NCI-H1105 (cell line): ENCODE measurements at places on chromosomes 12 and 14.

- no peak for DNase-seq
These were observed 21.0 kb upstream of the ITPR2 start for GRCh38 chr12:26854031-26854390.

- DNase-seq, result no peak
These were observed 40.3 kb downstream of the EVL start for GRCh38 chr14:100105357-100106169.

GRCh38 chr14:93533842-93534241, 103.1 kb downstream of the UNC79 start:
- no peak for DNase-seq

DNA sequence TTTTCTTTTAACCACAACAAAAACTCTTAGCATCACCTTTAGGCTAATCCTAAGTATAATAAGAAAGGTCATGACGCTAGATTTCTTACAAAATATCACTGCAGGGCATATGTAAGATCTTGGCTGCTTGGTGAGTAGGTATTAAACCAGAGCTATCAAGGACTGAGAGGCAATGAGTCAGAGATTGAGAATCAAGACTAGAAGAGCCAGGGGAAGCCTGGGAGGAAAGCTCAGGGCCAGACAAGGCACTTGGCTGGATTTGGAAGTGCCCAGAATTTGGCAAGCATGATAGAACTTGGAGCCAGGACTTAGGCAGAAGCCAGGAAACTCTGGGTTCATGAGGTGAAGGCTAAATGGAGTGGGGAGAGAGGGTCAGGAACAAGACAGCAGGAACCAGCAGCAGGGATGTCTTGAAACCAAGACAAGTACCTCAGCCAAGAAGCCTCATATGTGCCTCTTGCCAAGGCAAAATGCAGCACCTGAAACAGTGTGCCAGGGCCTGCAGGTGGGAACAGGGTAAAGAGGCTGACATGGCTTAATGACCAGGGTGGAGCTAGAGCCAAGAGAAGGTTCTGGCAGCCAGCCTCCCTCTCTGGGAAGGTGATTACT, 49.9 kb downstream of the PTHLH start:
- DNase-seq, result no peak

- peak; percentile 95 for DNase-seq
These were observed 7.3 kb downstream of the MSI1 start for GRCh38 chr12:120361506-120362208.

GRCh38 chr14:103122947-103123633, at the start of gene TNFAIP2:
Gene TNFAIP2, plus strand, starts transcription at chr14:103123461. Its CDS starts 2,997 bp downstream, at chr14:103126458.
- peak; percentile 70 for DNase-seq

DNA sequence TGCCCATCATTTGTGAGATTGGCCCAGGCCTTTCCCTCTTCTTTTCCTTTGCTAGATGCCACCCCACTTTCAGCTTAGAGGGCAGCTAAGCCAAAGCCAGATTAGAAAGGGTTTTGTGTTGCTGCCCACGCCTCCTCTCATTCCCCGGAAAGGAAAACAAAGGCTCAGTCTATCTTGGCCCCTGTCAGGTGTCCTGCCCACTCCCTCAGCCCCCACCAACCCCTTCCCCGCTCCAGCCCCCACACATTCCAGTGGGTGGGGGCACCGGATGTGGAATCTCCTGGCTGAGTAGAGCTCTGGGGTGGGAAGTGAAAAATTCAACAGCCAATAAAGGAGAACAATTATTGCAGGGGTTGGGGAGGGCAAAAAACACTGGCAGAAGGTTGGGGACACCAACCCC, 2.2 kb downstream of the BLOC1S1 start:
- no peak for DNase-seq
